Activated CD8-positive, alpha-beta memory T cell treated with anti-CD3 and anti-CD28 coated beads for 24 hours (primary cell): ENCODE measurements at places on chromosomes 6 and 20.

DNA sequence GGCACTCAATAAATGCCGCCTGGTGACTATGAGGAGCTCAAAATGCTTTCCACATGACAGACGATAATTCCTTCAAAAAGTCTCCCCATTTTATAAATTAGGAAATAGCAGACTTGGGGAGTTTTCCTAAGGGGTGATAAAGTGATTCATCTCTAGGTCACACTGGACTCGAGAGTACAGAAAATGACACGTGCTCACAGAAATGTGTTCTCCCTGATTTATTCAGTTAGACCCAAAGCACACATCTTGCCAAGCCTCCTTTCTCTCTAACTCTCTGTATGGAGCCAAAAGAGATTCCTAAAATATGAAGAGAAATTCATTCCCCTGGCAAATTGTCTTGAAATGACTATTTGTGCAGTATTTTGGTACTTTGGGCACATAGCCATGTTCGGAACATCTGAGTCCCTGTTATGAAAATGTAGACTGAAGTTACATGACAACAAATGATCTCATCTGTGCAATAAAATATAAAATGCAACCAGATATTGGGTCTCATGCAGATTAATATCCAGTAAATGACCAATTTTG, 381.1 kb downstream of the TFAP2B start:
- no peak for DNase-seq

- DNase-seq: no peak
Observed at GRCh38 chr6:170116636-170117035, 174.2 kb downstream of the DLL1 start.

DNA sequence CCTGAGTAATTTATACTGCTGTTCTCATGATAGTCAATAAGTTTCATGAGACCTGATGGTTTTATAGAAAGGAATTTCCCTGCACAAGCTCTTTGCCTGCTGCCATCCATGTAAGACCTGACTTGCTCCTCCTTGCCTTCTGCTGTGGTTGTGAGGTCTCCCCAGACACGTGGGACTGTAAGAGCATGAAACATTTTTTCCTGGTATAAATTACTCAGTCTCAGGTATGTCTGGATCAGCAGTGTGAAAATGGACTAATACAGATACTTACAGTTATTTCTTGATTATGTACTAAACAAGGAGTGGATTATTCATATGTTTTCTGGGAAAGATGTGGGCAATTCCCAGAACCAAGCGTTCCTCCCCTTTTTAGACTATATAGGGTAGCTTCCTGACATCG, 1.9 kb upstream of the TRIM38 start:
- DNase-seq: no peak

GRCh38 chr20:38628580-38629470, 27.2 kb downstream of the ARHGAP40 start:
- DNase-seq: no peak

GRCh38 chr6:111854683-111855082, 18.6 kb downstream of the FYN start:
- no peak for DNase-seq

DNA sequence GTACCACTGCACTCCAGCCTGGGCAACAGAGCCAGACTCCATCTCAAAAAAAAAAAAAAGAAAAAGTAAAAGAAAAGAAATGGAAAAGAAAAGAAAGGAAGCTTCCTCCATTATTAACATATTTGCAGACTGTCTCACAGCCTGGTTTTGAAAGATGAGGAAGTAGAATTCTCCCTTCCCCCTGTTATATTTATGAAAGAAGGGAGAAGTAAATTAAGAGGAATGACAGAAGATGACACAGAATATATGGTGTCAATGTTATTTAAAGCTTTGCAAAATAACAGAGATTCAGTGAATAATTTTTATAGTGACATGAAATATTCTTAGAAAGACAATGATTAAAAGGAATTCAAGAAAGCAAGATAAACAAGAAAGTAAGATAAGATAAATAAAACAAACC, 83.7 kb upstream of the PRSS16 start:
- DNase-seq: no peak

- DNase-seq: no peak
Observed at GRCh38 chr6:18395177-18395855, 8.2 kb downstream of the RNF144B start.

DNA sequence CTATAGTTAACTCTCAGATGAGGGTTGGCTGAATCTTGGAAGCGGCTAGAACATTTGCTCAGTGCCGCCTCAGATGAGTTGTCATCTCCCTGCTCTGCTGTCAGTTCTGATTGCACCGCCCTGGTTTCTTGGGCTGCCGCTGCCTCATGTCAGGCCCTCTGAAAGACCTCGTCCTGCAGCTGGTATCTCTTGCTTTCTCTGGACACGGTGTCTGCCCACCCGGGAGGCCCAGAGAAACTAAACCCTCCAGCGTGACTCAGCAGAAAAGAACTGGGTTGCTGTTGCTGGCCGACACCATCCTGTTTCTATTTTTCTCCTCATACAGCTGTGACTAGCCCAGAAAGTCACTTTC, 355.4 kb downstream of the CD83 start:
- DNase-seq: no peak

DNA sequence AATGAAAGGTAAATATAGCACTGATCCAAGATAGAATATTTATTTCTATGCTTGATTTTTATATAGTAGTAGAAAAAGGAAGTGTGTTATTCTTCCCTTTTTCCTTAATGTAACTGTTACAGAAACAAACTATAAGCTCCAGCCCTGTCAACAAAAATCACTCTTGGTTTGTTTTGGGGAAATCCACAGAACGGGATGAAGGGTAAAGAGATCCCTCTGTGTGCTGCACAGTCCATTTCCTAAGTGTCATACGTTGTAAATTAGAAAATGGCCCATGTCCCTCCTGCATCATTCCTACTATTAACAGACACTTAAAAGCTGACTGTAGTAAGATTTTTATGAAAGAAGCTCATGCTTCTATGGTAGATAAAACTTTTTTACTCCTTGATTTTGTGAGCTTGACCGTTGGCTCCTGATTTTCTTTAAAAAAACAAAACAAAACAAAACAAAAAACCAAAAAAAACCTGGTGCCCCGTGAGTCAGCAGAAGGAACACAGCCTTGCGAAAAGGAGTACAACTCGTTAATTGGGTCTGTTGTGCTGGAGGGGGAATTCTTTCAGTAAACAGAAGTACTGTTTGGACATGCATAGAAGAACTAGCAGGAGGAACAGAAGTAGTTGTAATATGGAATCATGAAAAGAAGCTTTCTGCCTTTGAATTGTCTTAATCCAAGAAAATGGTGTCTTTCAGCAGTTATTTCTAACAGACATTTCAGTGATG, 67.5 kb downstream of the RTN4IP1 start:
- no peak for DNase-seq

GRCh38 chr6:10633216-10633615, 61.2 kb downstream of the C6orf52 start:
- no peak for DNase-seq
